SK-N-DZ (cell line): ENCODE measurements at places on chromosomes 4 and X.
A peak's percentile ranks its signal among the peaks of the same experiment; 100 is the strongest.

- no peak for DNase-seq
These were observed 692.1 kb upstream of the POU3F4 start for GRCh38 chrX:82816001-82816400.

DNA sequence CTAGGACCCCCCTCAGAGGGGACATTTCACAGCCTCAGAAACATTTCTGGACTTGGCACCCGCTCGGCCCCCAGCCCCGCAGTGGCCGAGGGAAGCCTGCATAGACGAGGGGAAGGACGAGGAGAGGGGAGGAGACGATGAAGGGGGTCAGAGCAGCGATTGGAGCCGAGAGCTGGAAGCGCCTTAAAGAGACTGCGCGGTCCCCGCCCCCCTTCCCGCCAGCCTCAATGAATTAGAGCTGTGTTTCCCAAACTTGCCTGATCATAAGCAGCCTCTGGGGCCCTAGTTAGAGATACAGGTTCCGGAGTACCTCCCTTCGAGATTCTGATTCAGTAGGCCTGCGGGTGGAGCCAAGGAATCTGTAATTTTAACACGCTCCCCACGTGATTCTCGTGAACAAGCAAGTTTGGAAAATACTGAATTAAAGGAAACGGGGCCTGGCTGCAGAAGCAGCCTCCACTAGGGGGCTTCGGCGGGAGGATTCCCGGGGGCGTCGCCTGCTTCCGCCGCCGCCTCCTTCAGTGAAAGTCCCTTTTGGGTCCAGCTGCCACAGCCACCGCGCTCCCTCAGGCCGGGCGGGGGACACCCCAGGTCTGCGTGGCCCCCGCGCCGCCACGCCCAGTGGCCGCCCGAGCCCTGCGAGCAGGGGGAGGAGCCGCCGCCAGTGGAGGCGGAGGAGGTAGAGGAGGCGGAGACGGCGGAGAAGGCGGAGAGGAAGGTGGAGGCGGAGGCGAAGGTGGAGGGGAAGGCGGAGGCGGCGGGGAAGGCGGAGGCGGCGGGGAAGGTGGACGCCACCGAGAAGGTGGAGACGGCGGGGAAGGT lies at the start of gene USP27X:
TSS of gene USP27X (plus strand) at position 651 of the 822 bp plus-strand sequence. CDS start 824 bp downstream, outside the sequence.
- peak; percentile 86 for DNase-seq

DNA sequence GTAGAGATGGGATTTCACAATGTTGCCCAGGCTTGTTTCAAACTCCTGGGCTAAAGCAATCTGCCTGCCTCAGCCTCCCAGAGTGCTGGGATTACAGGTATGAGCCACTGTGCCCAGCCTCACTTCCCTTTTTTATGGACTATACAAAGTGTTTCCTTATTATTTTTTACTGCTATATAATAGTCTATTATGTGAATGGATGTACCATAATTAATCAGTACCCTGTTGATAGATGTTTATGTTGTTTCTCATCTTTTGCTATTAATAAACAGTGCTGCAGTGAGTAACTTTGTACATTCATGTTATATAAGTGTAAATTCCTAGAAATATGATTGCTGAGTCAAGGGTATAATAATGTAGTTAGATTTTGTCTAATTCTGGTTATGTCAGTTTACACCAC lies 35.8 kb upstream of the LARP1B start:
- DNase-seq, result no peak

DNA sequence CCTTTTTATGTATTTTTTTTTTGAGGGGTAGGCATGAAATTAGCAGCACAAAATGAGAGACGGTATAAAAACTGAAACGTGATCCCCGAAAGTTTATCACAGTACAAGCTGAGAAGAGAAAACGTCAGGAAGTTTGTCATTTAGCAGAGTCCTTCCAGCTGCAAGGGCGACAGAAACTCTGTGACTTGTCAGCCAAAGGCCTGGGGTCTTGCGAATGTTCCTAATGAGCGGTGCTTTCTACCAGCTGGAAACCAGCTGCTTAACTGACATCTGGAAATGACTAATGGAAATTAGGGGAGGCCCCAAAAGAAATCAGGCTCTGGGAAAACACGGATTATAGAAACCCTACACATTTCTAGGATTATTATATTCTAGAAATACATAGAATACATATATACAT lies 66.5 kb downstream of the CHRNA9 start:
- DNase-seq, result peak; percentile 4

- DNase-seq, result no peak
These were observed 1.3 kb upstream of the PLS3 start for GRCh38 chrX:115559672-115560071.

GRCh38 chr4:146342600-146343192 lies 128.4 kb downstream of the REELD1 start:
- DNase-seq, result peak; percentile 32

DNA sequence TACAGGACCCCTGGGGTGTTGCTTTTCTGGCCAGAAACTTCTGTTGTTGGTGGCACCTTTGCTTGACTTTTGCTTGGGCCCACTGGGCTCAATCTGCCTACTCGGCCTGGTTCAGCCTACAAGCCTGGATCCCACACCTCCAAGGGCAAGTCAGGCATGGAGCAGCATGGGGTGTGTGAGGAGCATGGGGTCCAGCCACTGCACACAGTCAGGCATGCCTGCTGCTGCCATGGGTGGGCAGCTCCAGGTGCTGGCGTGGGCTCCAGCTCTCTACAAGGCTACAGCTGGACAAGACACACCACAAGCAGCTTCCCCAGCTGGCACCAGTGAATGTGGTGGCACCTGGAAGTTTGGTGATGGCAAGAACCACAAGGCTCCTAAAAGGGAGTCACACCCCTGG lies 1683.1 kb upstream of the ADGRL3 start:
- DNase-seq, result no peak

- no peak for DNase-seq
These were observed 106.7 kb upstream of the ARHGAP24 start for GRCh38 chr4:85368240-85368639.

DNA sequence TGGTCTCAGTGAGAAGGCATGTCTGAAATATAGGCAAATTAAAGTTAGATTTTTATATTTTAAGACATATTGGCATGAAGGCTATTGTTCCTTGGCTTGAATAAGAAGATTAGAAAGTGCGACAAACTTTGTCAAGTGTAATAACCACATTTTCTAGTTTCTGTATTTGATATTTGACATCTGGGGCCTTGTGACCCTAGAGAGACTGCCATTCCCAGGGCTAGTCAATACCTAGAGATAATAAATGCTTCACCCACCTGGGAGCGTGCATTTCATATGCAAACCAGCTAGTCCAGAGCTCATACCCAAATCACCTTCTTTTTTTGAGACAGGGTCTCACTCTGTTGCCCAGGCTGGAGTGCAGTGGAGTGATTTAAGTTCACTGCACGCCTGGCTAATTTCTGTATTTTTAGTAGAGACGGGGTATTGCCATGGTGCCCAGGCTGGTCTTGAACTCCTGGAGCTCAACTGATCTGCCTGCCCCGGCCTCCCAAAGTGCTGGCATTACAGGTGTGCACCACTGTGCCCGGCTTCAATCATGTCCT lies 62.6 kb downstream of the COQ2 start:
- no peak for DNase-seq

- peak; percentile 25 for DNase-seq
These were observed 76.9 kb downstream of the CAMK2D start for GRCh38 chr4:113684534-113685091.

DNA sequence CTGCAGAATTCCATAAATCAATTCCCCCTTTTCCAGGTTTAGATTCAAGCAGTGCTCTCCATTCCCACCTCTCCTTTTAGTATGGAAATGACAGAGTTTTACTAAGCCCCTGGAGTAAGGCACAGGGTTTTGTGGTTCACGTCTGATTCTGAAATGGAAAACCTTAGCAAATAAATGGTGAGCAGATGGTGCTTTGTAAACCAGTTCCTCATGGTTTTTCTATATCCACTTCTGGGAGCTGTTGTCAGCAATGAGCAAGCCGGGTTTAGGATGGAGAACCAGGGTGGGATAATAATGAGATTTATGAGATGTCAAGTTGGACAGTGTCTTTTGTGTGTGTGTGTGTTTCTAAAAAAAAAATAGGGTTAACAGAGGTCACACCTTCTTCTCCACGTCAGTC lies 113.8 kb upstream of the RBPJ start:
- DNase-seq, result no peak

- DNase-seq, result no peak
These were observed 230.8 kb upstream of the EDNRA start for GRCh38 chr4:147250062-147250461.

DNA sequence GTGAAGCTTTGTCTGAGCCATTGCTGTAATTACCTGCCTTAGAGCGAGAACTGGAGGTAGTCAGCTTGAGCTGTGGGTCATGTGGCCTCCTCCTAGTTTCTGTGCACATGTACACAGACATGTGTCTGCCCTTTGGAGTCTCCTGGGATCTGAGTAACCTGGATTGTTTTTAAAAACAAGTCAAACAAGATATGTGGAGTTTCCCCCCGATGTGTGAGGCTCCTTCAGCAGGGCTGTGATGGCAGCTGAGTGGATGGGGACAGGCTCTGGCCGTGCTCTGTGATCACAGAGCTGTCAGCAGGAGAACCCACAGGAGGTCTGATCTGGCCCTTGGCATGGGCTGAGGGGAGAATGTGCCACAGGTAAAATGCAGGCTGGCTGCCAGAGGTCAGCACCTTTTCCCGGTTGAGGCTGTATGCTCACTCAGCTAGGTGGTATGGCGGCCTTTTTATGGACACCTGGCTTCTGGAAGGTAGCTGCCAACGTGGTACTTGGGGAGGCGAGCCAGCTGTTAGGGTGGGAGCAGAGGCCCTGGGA lies 38.4 kb downstream of the NOP14 start:
- DNase-seq, result no peak

DNA sequence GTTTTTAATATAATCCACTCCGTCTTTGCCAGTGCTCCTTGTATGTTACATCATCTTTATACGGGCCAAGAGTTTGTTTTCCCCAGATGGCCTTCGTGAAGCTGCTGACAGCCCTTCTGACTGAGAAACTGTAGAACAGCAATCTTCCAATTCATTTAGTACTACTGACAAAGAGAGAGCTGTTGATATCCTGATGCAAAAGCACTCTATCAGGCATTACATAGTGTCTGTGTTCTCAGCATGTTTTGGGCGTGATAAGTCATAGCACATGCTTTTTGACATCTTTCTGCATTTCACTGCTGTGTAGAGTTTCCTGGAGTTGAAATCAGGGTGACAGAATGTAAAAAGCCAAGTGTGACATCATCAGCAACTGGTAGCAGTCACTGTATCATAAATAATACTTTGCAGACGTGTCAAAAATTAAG lies 746.3 kb upstream of the FAM241A start:
- DNase-seq, result peak; percentile 3
